Activated T-helper 2 cell treated with anti-CD3 and anti-CD28 coated beads, Interferon-gamma antibody, Interleukin-2, Interleukin-4, amounts not matched to agents 10 μg/mL and 5 μg/mL and 100 μg/mL, durations not matched to agents 14 hours and 24 hours and 36 hours (primary cell): ENCODE measurements at places on chromosomes 7 and 10.

- no peak for DNase-seq
These were observed 32.1 kb upstream of the EZH2 start for GRCh38 chr7:148916186-148916585.

GRCh38 chr10:51425431-51425830 lies 274.0 kb downstream of the CSTF2T start:
- DNase-seq, result no peak

DNA sequence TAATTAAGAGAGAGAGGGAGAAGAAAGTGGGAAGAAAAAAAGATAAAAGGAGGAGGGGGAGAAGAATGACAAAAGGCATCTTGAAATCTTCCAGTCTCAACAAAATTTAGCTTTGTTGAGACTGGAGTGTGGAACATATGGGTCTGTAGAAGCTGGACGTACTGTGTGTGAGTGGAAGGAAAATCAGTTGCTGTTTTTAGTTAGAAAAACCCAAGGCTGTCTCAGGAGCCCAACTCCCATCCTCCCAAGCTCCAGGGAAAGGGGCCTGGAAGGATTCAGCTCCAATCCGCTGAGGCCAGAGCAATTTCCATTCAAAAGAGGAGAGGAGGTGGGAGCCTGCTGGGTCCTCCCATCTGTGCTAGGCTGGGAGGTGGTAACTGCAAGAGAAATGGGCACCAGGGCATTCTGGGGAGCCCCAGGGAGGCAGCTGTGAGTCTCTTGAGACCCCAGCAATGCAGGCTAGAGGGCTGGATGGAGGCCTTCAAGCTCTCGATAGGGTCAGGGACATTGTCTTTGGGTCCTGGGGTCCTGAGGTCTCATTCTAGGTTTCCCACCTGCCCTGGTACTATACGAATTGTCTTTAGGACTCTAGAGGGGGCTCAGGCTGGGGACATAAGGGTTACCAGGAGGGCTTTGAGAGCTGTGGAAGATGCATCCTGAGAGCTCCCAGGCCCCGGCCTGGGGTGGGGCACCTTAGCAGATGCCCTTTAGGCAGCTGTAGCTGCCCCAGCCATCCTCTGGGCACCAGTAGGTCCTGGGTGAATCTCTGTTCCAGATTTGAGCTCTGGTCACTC lies 21.4 kb downstream of the ADCYAP1R1 start:
- no peak for DNase-seq

DNA sequence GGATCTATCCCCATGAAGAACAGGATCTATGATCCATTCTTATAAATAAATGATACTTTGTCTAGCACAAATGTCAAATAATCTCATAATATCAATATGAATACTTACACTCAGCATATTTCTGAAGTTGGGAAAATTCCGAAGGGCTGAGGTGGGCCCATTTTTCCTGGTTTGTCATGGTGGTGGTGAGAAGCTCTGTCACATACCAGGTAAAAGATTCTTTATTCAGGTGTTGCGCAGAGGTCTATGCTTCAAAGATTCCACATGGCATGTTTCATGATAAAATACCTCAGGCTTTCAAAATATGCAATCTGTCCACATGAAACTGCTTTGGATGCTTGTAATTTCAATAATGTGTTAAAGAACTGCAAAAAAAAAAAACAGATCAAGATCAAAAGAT lies 61.5 kb downstream of the DGKB start:
- DNase-seq, result no peak

- no peak for DNase-seq
These were observed 1.2 kb downstream of the SLC18A3 start for GRCh38 chr10:49611166-49611815.

DNA sequence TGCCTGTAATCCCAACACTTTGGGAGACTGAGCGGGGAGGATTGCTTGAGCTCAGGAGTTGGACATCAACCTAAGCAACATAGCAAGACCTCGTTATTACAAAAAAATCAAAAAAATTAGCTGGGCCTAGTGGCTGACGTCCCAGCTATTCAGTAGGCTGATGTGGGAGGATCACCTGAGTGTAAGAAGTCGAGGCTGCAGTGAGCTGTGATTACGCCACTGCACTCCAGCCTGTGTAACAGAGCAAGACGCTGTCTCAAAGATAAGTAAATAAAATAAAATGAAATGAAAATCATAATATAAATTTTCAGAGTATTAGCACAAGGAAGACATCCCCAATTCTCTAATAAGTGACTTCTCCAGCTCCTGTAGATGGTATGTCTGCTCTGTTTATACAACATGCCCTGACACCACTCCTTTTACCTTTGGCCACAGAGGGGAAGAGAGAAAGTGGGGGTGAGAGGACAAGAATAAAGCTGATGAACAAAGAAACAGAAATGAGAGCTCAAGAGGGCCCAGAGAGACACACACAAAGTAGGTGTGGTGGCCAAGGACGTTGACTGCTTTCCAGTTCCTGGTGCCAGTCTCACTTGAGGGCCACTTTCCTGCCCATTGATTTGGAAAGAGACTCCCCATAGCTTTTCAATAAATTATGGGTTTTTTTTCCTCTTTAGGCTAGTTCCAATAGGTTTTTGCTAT lies 62.9 kb downstream of the PTTG1IP2 start:
- DNase-seq, result no peak

DNA sequence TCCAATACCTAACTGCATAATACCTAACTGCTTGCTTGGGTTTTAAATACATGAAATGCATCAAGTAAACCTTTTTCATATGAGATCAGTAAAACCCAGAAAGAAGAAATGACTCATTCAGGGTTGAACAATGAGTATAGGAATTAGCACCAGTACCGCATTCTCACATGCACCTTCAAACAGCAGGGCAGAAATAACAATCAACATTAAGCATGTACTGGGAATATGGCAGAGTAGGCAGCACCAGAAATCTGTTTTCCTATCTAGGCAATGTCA lies 850.3 kb upstream of the SORCS1 start:
- DNase-seq, result no peak

- no peak for DNase-seq
These were observed 38.9 kb downstream of the BAZ1B start for GRCh38 chr7:73483171-73483570.

DNA sequence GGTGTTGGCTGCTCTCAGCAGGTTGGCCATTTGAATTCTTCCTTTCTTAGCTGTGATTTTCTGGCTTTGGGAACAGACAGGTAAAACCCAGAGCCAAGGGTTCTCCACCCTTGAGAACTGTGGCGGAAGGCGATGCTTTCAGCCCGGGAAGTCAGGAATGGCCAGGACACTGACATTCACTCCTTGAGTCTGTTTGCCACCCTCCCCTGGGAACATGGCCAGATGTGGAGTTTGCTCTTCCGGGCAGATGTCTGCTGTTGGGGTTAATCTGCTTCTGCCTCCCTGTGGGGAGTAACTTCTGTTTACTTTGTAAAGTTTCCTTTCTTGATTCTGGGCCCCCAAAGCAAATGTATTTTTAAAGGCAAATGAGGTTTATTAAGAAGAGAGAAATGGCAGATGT lies 17.7 kb downstream of the GATA3 start:
- DNase-seq, result no peak

GRCh38 chr10:121823993-121824463 lies 103.8 kb downstream of the ATE1 start:
- no peak for DNase-seq

DNA sequence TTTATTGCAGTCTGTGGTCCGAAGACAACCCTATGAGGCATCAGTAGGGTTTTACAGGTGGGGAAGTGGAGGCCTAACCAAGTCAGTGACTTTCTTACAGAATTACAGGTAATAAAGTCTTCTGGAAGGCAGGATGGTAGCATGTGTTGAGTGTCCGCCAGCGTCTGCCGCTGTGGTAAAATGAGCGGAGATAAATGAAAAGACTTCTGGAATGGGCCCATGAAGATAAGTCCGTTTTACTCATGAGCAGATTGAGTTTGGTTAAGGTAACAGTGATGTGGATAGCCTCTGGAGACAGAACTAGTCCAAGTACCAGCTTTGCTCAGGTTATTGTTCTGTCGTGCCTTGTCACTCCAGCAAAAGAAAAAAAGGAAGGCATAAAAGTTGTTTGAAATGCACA lies 966 bp downstream of the FBH1 start:
- no peak for DNase-seq

DNA sequence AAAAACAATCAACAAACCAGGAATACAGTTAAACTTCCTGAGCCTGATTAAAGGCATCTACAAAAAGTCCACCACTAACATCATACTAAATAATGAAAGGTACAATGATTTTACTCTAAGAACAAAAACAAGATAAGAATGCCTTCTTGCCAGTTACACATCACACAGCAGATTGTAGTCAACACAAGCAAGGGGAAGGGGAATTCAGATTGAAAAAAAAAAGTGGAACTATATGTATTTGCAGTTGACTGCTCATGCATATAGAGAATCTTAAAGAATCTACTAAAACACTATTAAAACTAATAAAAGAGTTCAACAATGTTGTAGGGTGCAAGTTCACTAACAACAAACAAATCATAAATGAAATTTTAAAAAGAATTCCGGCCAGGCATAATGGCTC lies 28.5 kb downstream of the ZNF33B start:
- DNase-seq, result no peak

- DNase-seq, result no peak
These were observed 151.4 kb upstream of the PITRM1 start for GRCh38 chr10:3323865-3324498.

DNA sequence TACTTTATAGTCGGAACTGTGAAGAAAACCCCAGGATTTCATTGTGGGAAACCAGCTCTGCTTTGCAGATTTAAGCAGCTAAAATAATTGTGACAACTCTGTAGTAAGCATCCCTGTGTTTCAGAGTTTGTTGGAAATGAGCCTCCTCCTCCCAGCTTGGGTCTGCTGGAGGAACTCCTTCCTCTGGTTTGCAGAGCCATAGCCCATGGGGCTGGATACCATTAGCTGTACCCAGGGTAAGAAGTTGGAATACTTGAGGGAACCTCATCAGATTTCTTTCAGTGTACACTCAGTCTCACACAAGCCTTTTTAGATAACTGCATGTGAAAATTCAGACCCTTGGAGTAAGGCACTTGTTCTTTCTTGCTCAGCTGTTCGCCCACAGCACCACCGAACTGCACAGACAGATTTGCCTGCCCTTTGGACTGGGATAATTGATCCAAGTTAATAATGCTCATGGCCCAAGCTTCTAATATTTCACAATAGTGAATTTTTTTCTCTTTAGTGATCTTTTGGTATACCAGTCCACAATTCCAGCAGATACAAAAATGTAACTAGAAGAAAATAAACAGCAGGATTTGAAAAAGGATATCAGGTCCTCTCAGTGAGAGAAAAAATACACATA lies 467.4 kb upstream of the FZD8 start:
- DNase-seq, result no peak

DNA sequence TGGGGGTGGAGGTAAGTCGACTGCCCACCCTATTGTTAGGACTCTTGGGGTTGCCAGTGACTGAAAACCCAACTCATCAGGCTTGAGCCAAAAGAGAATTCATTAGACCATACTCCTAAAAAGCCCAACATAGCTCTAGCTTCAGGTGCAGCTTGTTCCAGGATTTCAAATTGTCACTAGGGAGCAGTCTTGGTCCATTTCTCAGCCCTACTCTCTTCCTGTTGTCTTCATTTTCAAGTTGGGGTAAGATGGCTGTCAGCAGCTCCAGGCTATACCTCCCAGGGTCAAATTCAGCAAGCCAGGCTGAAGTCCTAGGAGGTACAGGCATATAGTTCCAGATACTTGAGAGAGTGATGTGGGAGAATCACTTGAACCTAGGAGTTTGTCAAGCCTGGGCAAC lies 14.9 kb upstream of the COL13A1 start:
- no peak for DNase-seq

DNA sequence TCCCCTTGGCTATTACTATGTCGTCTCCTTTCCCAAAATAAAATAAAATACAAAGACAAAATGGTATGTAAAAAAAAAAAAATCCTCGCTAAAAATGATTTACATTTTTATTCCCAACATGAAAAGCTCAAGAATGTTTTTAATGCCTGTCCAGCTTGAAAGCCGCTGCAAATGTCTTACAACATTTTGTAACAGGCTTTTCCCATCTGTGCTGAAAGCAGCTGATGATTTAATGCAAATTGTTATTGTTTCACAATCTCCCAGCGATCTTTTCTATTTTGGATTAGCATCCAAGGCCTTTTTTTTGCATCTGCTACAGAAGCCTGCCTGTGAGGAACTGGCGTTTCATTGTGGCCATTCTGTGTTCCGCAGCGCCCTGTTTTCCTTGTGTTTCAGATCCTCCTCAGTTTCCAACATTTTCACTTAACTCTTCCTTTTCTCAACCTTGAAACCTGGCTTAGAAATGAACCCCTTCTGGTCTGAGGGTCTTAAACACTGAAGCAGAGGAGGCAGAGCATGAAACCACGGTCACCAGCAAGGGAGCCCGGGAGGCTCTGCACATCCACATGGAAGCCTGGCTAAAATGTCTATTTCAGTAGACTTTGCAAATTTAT lies 712.1 kb downstream of the PARD3 start:
- DNase-seq, result no peak

- DNase-seq, result no peak
These were observed 22.3 kb upstream of the SFMBT2 start for GRCh38 chr10:7432884-7433726.

DNA sequence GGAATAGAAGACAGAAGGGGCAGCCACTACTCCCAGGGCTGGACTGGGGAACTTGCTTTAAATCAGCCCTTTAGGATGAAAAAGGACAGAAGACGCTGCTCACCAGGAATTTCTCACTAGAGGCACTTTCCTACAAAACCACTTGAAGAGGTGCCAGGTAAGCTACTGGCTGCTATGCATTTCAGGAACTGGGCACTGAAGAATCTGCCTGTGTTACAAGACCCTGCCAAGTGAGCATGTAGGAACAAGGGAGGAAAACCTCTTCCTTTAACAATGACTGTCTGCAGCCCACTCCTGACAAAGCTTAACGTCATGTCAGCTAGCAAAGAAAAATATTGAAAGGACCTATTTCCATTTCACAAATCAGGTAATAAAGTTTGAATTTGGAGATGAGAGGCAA lies 5.8 kb upstream of the AGMO start:
- DNase-seq, result no peak

DNA sequence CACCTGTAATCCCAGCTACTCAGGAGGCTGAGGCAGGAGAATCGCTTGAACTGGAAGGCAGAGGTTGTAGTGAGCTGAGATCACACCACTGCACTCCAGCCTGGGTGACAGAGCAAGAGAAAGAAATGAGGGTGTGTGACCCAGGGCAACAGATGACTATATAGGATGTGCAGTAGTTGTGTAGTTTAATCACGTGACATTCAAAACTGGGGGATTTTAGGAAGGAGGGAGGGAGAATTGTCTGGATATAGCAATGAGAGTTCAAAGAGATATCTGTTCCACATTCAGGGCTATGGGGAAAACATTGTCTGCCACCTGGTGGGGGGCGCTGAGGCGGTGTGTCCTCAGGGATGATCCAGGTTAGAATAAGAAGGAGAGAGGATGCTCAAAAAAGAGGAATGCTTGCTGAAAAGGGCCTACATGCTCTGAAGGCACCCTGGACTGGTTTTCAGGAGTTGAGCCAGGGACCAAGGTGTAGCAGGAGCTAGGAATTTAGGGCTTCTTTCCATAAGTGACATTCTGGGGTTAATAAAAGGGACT lies 7.8 kb upstream of the ZYX start:
- no peak for DNase-seq

DNA sequence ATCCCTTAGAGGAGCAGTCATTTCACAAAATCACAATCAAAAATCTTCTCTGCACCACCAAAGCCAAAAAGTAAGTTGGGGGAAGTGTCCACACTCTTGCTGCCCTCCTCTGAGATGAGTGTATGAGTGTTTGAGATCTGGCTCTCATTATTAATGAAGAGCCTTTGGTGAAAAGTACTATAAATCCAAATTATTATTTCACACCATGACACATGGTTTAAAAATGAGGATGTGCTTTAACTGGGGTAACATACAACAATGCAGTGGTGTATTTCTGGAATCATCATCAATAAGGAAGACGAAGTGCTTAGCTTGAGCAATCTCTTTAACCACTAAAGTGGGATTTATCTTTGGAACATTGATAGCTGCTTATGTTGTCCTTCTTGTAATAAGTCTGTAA lies 114.2 kb upstream of the ADAM12 start:
- DNase-seq, result no peak
